Endothelial cell (in vitro differentiated cells): ENCODE measurements at places on chromosomes 1 and 21.

DNA sequence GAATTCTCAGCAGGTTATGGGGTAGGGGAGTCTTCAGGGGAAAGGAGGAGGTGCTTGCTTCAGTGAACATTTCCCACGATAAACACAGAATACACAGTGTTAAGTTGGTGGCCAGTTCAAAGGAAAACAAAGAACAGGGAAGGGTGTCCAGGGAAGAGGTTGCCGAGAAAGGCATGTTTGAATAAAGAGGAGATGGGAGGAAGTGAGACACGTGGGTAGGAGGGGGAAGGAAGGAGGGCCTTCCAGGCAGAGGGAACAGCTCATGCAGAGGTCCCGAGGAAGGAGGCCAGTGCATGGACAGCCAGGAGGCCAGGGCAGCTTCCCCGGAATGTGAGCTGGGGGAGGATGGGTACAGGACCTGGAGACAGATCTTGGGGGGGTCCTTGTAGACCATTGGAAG, 130.3 kb upstream of the TMEM51 start:
- DNase-seq: no peak

GRCh38 chr1:203038217-203038741, 12.0 kb downstream of the PPFIA4 start:
- DNase-seq: no peak

DNA sequence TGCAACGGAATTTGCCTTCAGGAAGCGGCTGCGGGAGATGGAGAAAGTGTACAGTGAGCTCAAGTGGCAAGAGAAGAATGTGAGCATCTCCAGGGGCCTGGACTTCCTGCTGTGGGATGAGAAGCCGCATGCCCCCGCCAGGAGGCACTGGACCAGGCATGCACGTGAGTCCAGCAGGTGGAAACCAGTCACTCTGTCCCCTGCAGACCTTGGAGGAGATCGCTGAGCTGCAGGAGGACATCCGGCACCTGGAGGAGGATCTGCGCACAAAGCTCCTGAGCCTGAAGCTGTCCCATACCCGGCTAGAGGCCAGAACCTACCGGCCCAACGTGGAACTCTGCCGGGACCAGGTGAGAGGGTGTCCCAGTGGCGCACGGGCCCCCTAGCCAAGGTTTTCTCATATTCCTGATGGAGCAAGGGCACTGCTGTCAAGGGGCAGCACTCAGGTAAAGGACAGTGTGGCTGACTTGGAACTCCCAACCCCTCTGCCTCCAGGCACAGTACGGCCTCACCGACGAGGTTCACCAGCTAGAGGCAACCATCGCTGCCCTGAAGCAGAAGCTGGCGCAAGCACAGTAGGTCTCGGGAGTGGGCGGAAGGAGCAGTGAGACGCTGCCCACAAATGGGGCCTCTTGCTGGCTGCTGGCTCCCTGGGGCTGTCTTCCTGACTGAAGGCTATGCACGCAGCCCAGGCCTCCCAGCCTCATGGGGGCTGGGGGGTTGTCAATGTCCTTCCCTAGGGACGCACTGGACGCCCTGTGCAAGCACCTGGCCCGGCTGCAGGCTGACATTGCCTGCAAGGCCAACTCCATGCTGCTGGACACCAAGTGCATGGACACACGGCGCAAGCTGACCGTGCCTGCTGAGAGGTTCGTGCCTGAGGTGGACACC, 1.2 kb upstream of the ADPRS start:
- DNase-seq: no peak

- no peak for DNase-seq
Observed at GRCh38 chr1:163538667-163539066, 216.9 kb downstream of the NUF2 start.

- no peak for DNase-seq
Observed at GRCh38 chr1:31592132-31592531, 15.8 kb downstream of the TINAGL1 start.

GRCh38 chr1:153465811-153466636, 5.6 kb upstream of the S100A7 start:
- DNase-seq: peak; percentile 77

DNA sequence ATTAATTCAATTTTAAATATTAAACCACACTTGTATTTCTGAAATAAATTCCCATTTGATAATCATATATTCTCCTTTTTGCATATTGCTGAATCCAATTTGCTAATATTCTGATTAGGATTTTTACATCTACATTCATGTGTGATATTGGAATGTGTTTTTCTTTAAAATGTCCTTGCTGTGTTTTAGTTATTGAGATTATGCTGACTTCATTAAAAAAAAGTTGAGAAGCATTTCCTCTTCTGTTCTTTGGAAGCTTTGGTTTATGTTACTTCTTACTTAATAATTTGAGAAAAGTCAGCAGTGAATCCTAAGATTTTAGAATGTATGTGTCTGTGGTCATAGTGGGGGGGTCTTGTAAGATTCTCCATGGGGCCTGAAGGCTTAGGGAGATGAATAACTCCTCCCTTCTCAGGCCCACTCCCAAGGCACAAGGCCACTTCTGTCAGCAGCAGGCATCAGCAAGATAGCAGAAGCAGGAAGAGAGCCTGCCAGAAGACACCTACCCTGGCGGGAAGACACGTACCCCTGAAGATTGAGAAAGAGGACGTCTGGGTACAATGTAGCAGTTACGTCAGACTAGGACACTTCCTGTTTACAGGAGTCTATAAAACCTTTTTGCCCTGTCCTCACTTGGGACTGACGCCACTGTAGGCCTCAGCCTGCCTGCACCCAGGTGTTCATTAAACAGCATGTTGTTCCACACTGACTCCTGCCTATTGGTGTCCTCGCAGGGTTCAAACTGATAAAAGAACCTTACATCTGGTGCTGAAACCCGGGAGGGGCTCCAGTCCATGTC, 56.9 kb downstream of the ODF2L start:
- no peak for DNase-seq

DNA sequence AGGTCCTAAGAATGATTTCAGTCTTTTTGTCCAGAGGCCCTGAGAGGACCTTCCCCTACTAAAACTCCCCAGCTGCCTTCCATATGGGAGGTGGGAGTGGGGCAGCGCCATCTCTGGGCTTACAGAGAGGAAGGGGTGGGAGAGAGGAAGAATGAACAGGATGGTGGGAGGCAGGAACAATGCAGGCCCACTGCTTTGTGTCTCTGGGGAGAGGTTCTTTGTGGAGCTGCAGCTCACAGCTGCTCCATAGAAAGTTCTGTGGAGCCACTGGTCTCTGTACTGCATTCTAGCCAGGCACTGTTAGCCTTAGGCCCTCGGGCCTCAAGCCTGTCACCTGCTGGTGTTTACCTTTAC, 43.6 kb upstream of the A3GALT2 start:
- DNase-seq: peak; percentile 29

- DNase-seq: no peak
Observed at GRCh38 chr1:66285618-66286270, 248.2 kb upstream of the SGIP1 start.

GRCh38 chr1:10718083-10718415, 78.4 kb downstream of the CASZ1 start:
- DNase-seq: no peak

DNA sequence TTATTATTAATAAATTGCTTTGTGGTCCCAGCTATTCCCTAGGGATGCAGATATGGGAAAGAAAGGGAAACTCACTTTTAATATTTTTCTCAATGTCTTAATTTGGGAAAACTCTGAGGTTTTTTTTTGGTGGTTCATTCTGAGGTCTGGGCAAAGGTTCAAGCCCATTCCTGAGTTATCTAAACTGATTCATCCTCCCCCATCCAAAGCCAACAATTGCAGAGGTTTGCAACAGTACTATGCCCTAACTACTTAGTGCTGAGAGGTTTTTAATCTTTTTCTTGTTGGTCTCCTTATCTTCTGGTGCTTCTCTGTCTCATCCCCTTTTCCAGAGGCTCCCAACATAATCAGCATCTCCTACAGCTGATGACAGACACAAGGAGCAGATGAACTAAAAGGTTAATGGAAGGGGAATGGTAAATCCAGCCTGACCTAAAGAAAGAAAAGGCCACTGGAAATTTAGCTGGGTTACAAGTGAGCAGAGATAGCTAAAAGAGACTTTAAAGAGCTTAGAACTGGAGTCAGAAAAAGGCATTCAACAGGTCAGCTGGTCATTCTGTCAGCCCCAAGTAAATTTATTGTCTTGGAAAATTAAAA, 390.4 kb downstream of the TGFB2 start:
- DNase-seq: no peak

GRCh38 chr1:173862769-173863223, 5.0 kb downstream of the GAS5 start:
- DNase-seq: no peak

DNA sequence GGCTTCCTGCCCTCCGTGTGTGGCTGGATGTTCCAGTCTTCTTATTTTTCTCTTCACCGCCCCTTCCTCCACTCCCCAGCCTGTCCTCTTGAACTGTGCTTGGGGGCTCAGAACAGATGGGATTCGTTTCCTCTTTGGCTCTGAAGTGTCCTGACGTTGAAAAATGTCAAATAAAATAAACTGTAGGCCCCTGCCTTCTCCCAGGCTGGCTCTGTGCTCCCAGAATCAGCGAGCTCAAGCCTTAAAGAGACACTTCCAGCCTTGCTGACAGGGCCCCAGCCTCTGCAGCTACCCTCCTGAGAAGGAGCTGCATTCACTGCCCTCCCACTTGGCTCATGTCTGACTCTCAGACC, 104.2 kb upstream of the IPO9 start:
- DNase-seq: no peak

DNA sequence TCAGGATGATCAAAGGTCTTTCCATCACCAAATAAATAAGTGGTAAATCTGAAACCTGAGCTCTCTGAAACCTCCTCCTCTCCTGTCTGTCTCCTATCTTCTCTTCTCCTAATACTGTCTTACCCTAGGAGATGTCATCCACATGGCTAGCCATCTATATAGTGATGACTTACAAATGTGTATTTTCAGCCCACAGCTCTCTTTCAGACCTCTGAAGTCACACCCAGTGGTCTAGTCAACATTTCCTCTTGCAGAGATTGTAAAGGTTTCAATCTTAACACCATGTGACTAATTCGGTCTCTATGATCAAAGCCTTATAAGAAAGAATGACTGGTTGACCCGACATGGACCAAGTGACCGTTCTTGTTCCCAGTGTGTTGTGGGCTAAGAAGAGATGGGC, 63.1 kb upstream of the DPT start:
- DNase-seq: no peak

DNA sequence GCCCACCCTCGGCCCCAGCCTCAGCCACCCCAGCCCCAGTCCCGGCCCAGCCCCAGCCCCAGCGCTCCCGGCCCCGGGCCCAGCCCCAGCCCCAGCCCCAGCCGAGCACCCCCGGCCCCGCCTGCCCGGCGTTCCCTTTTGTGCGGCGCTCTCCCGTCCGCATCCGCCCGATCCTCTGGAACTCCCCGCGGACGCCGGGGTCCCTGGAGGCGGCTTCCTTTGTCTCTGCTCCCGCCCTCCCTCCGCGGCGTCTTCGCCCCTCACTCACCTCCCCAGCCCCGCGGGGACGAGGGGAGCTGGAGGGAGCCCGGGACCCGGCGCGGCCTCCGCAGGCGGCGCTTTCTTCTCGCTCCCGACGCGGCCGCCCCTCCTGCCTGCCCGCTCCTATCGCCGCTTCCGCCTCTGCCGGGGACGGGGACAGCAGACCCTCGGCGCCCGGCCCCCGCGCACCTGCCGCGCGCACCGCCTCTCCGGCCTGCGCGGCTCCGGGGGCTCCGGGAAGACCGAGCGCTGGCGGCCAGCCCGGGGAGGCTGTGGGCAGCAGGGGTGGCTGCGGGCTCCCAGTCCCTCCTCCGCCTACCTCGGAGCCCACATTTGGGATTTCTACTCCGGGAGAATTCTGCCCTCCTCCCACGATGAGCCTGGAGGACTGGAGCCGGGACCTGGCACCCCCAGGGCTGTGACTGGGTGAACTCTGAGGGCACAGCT, 14.0 kb downstream of the AGRN start:
- DNase-seq: no peak

- no peak for DNase-seq
Observed at GRCh38 chr1:160359559-160360226, 7.2 kb upstream of the NHLH1 start.

GRCh38 chr1:1429671-1430073, 5.8 kb upstream of the VWA1 start:
- no peak for DNase-seq

DNA sequence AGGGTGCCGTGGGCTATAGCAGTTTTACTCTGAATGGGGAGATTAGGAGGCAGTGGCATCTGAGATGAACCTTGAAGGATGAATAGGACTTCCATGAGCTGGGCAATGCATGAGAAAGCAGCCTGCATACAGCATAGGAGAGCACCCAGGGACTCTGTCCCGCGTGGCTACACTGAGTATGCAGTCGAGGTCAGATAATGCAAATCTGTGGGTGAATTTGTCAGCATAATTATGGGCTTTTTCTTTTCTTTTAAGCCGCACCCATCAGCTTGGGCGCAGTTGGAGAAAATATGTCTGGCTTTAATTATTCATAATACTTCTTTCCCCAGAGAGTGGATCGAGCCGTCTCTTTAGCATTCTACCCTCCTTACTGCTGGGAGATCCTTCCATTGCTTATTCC, 188.5 kb downstream of the ZSCAN20 start:
- no peak for DNase-seq

DNA sequence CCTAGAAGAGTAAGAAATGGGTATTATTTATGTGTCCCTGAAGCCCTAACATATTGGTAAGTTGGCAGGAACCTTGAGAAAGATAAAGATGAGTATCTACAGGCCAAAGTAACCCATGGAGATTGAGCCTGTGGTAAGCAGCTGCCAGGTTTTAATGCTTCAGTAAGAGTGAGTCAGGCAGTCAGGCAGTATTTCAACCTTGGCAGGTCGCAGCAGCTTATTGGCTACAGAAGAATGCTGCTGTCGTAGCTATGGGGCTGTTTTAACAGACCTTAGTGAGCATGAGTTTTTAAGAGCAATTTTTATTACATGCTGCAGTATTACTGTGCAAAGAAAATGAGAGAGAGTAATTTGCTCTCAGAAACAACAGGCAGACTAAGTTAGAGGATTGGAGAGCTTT, 10.3 kb upstream of the SLC30A10 start:
- no peak for DNase-seq

- no peak for DNase-seq
Observed at GRCh38 chr21:26587736-26588201, 14.7 kb upstream of the CYYR1 start.

- DNase-seq: no peak
Observed at GRCh38 chr21:39900491-39900890, 33.3 kb downstream of the PCP4 start.

- no peak for DNase-seq
Observed at GRCh38 chr21:31622397-31622796, 37.1 kb upstream of the SOD1 start.

GRCh38 chr1:242467556-242468145, 56.8 kb downstream of the PLD5 start:
- peak; percentile 63 for DNase-seq

DNA sequence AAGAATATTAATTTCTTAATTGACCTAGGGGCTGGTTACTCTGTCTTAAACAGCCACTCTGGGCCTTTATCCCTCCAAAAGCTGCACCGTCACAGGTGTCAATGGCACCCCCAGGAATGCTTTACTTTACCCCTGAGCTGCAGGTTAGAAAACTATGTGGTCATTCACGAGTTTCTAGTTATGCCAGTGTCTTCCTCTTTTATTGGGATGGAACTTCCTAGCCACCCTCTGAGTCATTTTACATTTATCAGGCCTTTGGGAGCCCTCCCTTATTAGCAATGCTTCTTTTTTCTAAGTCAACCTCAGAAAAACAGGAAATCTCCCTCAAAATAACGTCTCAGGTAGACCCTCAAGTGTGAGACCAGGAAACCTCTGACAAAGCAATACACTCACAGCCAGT, 59.4 kb upstream of the USH2A start:
- no peak for DNase-seq
